ENCODE measurements at places on chromosomes 6 and 20. TPM values are rescaled to one million over a fixed set of nuclear protein-coding genes. Genes with fewer than 3 reads are reported as not detected.

Gene C6orf89
- 91.1 TPM for total RNA-seq

Gene FLRT3
- total RNA-seq, result 0.27 TPM

Gene CD24
- 284 TPM for total RNA-seq

DNA sequence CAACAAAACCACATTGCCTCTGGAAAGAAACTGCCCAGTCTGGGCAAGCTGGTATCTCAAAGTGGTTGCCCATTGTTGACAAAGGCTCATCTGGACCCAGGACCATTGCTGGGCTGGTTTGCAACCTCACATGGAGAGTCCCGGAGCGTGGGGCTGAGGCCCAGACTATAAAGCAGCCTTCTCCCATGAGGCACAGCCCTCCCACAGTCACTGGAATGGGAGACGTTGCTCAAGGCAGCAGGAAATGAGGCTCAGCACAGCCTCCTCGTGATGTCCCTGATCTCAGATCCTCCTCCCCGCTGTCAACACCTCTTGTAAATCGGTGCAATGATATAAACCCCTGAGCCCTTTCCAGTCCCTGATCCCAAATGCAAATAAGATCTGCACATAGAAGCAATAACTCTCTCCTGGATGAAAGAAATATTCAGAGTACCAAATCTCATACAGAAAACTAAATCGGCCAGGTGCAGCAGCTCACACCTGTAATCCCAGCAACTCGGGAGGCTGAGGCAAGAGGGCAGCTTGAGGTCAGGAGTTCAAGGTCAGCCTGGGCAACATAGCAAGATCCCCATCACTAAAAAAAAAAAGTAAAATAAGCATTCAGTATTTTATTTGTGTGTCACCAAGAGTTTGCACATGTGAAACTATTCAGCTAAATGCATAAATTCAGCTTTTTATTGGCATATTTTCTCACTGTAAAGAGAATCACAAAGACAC, 103.0 kb upstream of the RREB1 start:
- no peak for DNase-seq

- DNase-seq, result peak; percentile 51
Observed at GRCh38 chr20:6709910-6710595, 57.4 kb upstream of the BMP2 start.

- DNase-seq, result no peak
Observed at GRCh38 chr6:26389349-26389894, 6.5 kb downstream of the BTN2A2 start.

Data from M059J (cell line).